ENCODE measurements at places on chromosomes 1 and 21. TPM values are rescaled to one million over a fixed set of nuclear protein-coding genes. Genes with fewer than 3 reads are reported as not detected.

GRCh38 chr1:93033785-93034184, 45.3 kb upstream of the MTF2 start:
- DNase-seq, result no peak

DNA sequence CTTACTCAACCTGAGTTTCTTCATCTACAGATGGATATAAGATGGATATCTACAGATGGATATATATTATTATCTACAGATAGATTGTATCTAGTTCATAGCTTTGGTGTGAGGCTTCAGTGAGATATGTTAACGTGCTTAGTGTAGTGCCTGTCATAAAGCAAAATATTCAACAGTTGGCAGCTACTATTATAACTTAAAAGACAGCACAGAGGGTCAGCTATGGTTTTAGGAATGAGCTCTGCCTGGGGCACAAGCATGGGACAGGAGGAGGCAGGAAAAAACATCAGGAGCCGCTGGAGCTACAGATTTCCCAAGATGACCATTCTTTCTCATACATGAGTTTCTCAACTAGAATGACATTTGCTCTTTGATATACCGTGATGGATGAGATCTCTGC, 1.3 kb upstream of the CYB5R1 start:
- no peak for DNase-seq

DNA sequence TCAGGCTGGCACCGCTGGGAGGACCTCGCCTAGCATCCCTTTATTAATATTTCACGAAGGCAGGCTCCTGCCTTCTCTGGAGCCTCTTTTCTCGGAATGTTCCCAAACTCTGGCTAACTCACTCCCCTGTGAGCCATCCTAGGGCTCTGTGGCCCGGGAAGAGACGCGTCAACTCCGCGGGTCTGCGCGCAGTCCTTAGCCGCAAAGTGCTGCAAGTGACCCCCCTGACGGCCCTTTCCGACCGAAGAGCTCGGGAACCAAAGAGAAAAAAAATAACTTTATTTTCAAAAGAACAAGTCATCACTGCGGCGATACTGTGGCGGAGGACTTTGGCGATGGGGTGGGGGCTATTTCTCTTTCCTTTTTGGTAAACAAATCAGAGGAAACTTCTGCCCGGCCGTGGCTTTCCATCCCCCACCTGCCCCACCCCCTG, 14.6 kb downstream of the NR5A2 start:
- no peak for DNase-seq

- no peak for DNase-seq
These were observed 25.5 kb upstream of the PTPRF start for GRCh38 chr1:43505077-43505780.

DNA sequence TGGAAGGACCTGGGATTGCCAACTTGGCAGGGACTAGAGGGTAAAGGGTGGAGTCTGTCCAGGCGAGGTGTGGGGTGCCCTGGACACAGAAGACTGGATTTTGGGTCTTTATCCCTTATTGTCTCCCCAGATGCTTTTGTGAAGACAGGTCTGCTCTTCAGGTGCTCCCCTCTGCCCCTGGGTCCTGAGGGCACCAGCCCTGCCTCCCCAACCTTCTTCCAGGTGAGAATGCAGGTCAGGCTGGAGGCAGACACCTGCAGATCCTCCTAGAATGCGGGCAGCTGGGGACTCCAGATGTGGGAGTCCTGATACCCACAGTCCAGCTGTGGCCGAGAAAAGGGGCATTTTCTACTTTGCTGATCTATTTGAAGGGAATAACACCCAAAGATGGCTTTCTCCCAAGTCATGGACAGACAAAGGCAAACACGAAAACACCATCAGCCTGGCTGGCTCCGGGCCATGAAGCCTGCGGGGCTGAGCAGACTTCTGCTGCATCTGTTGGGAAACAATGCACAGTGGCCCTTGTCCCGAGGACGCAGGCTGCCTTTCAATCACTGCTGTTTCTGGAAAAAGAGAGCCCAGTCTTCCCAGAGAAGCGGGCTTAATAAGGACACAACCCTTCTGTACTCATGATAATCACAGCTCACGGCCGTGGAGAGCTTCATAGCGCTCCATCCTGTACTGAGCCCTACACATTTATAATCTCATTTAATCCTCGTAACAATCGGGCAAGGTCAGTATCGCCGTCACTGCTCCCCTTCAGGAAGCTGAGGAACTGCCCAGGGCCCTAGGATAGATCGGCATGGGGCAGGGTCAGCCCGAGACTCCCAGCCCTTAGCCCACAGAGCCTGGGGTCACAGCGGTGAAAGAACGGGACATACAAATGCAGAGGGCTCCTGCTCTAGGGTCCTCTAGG, 62.0 kb upstream of the ABCG1 start:
- no peak for DNase-seq

GRCh38 chr1:215830226-215830810, 263.2 kb downstream of the KCTD3 start:
- no peak for DNase-seq

DNA sequence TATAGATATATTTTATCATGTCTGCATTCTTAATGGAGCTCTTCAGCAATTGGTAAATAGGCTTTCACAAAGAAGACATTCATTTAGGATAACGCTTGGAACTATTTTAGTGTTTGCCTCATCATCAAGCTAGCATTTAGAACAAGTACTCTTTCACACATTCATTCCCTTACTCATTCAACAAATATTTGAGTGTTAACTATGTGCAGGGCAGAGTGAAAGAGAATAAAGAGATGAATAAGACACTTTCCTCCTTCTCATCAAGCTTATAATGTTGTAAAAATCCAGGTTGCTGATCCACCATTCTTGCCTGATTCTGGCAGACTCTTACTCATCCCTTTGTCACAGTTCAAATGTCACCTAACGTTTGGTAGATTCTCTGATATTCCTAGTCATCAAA, 386.3 kb upstream of the BEND5 start:
- peak; percentile 95 for DNase-seq

- DNase-seq, result peak; percentile 52
These were observed 3.8 kb downstream of the RGS13 start for GRCh38 chr1:192639607-192640368.

S100A4 gene
- 25.4 TPM for total RNA-seq

TAS1R3 gene
- total RNA-seq, result 0.03 TPM

NBPF3 gene
- 12.3 TPM for total RNA-seq

RAB42 gene
- total RNA-seq, result not detected

SH2D5 gene
- 26.9 TPM for total RNA-seq

All from HT1080 (cell line).